ENCODE measurements at places on chromosomes 11 and 22.

- DNase-seq = no peak
Measured at GRCh38 chr11:45166604-45166897, 20.1 kb downstream of the PRDM11 start.

GRCh38 chr11:44167046-44167445, 71.6 kb downstream of the EXT2 start:
- DNase-seq = no peak

- no peak for DNase-seq
Measured at GRCh38 chr11:129694966-129695365, 120.7 kb upstream of the TMEM45B start.

DNA sequence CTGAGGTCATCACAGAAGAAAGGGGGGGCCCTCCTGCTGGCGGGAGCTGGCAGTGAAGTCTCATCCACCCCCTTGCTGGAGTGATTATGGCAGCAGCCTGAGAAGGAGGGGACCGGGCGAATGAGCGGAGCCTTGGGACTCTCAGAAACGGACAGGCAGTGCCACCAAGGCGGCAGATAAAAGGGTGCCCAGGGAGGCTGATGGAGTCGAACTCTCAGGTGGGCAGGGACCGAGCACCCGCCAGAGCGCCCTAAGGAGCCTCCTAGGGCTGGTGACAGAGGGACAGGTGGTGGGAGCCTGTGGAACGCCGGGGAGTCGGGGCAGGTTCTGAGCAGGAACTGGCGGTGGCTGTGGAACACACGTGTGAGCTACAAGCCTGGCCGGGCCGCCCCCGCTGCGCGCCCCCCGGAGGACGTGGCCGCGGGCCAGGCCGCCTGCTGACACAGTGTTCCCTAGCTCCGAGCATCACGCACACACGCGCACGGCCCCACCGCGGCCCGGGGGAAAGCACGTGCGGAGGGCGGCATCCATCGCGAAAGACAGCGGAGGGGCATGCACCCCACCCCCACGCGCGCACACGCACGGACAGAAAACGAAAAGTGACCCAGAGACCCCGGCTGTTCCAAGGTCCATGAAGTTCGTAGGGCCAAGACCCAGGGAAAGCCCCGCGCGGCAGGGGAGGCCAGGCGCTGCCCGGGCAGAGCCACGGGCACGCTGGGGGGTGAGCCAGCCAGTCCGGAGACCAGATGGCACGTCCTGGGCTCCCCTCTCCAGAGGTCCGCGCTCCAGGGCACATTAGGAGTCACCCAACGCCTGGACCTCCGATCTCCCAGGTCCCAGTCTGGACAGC, 1.0 kb downstream of the VWCE start:
- no peak for DNase-seq

GRCh38 chr22:25763239-25763777, 21.3 kb downstream of the MYO18B start:
- DNase-seq = no peak

DNA sequence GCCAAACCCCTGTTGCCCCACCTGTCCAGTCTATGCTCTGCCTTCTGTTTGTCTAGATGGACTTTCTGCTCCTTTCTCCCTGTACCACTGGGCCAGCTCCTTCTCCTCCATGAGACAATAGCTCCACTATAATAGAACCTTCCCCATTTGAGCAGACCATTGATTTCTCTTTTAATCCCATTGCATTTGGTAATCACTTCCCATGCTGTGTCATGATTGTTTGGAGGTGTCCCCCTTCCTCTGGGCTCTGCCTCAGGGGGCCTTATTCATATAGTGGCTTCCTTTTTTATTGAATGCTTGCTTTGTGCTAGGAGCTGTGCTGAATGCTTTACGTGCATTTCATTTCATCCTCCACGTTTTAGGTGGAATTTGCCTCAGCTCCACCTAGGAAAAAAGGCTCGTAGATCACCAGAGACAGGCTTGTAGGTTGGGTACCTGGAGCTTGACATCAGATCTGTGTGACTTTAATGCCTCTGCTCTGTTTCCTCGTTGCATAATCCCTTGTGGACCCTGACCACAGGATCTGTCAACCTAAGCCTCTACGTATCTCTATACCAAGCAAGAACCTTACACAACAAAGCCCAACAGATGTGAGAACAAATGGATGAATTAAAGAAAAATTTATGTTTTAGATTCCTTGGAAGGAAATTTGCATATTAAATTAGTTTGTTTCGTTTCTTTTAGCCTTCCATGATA, 106.2 kb upstream of the RASSF10 start:
- no peak for DNase-seq

DNA sequence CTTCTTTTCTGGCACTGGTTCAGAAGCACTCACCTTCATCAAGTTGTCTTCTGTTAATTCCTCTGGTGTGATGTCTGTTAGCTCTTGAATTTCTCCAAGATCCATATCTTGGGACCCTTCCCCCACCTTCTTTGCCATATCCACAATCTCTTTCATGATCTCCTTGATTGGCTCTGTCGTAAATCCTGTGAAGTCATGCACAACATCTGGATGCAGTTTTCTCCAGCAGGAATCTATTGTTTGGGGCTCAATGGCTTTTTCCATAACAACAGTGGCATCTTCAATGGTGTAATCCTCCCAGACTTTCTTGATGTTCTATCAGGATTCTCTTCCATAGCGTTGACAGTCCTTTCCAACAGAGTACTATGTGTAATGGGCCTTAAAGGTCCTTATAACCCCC, 96.9 kb downstream of the CSTPP1 start:
- DNase-seq = no peak

DNA sequence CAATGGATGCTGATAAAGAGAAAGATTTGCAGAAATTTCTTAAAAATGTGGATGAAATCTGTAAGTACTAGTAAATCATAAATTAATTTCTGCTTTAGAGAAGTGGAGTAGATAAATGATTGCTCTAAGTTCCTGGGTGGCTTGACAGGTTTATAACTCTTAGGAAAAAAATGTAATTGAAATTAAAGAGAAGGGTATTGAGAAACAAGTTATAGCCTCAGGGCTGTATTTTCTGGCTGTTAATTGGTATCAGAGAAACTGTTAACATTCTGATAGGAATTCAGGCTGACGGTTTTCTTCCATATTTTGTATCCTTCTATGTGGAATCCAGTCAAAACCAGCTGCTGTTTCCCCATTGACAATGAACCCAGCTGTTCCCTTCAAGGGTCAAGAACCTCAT, 1.9 kb downstream of the TTC12 start:
- DNase-seq = no peak

DNA sequence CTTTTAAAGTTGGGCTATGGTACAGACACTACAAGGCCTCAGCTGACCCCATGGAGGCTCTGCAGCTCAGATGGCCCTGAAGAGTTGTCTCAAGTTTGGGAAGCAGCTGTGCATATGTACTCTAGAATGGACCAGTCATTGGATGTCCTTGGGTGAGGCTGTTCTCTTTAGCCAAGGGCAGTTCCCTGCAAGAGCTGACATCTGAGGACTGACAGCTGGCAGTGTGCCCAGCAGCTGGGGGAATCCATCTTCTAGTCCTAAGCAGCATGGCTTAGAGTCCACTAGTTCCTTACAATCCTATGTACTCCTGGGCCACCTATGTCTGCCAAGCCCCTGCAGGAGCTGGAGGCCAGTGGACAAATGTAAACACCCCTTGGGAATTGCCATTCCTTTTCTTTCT, 76.5 kb downstream of the C11orf91 start:
- no peak for DNase-seq

GRCh38 chr11:94785509-94785908, 17.4 kb downstream of the AMOTL1 start:
- DNase-seq = no peak

DNA sequence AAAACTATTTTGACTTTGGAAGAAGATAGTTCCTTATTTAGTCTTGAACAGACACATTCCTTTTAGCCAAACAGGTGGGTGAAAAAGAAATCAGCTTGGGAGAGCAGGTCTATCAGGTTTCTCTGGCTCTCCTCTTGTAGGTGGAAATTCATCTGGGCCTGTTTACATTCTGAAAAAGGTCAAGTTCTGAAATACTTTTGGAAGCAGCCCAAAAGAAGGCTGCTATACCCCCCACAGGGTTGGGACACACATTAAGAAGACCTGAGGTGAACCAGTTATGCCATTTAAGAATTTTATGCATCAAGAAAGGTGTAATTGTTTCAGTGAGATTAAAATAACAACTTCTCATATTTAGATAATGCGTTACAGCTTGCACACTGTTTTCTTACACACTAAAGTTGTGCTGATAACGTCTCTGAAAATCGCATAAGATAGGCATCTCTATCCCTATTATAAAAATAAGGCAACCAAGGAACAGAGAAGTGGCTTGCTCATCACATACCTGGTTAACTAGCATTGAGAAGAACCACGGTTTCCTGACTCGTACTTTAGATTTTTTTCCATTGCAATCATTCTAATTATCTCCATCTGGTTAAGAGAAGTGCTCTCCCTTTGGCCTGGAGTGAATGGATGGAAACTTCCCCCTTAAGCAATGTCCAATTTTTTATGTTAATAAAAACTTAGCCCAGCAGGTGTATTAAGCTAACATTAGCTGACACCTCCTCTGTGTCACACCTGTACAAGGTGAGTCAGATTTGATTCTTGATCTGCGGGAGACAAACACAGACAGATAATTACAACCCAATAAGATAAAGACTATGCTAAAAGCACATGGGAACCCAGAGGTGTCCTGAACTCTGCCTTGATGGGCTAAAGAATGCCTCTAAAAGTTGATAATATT, 60.5 kb upstream of the UCP3 start:
- no peak for DNase-seq

DNA sequence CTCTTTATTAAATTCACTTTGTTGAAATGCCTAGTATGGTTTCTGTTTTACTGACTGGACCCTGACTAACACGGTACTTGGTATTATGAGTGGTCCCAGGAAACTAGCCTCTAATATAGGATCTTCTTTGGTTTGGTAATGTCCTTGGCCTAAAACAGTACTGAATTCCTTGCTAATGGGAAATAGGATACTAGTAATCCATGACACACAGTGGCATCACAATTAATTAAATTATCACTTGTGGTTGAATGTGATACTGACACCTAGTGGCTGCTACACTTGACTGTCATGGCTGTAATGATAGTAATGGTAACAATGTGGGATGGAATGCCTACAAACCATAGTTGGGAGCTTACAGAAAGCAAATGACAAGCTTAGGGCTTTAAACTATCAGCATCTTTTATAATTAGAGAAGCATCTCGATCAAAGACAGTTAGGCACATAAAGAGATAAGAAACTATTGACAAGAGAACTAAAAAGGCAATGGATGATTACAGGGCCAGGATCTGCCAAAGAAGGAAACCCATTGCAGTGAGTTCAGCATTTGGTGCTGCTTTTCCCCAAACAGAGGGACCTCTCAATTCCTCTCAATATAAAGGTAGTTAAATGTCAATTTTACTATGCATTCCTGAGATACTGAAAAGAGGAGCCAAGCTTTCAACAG, 8.6 kb downstream of the DNHD1 start:
- peak; percentile 1 for DNase-seq

Measured in SHP77 (cell line).